Sigmoid colon (tissue), 7 donors: ENCODE measurements at places on chromosomes 5 and 9.

- DNase-seq = no peak
Measured at GRCh38 chr9:2018764-2019558, 3.8 kb downstream of the SMARCA2 start.

- DNase-seq = no peak
Measured at GRCh38 chr5:137782984-137783536, 28.9 kb upstream of the HNRNPA0 start.

DNA sequence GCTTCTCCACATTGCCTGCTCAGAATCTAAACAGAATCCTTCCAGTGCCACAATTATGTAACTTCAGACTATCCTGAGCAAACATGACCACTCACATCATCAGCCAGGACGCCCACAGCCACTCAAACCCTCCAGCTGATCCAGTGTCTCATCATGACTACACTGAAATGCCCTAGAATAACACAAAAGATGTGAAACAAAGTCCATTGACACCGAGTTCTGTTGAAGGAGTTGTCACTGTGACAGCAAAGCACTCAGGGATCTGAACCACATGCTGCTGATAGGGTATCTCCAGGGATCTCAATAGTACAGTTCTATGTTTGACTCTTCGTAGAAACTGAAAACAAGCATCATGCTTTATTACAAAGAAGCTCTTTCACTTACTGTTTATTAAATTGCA is 150.2 kb downstream of the GABBR2 start:
- no peak for DNase-seq

GRCh38 chr5:173291722-173292658 is 36.2 kb downstream of the STC2 start:
- DNase-seq = no peak

DNA sequence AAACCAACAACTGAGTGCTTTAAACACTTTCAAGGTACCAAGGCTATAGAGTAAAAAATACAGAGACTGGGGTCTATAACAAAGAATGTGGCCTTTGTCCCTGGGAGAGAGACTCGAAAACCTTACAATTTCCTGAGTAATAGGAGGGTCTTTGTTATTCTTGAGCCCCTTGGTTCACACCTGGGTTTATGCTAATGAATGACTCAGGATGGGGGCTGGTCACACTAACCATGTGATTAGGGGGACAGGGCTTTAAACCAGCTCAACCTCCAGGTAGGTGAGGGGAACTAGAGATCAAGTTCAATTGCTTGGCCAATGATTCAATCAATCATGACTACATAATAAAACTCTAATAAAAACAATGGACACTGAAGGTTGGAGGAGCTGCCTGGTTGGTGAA is 50.2 kb downstream of the PLPP1 start:
- DNase-seq = no peak

- DNase-seq = no peak
Measured at GRCh38 chr9:68619636-68620035, 79.0 kb upstream of the TMEM252 start.

DNA sequence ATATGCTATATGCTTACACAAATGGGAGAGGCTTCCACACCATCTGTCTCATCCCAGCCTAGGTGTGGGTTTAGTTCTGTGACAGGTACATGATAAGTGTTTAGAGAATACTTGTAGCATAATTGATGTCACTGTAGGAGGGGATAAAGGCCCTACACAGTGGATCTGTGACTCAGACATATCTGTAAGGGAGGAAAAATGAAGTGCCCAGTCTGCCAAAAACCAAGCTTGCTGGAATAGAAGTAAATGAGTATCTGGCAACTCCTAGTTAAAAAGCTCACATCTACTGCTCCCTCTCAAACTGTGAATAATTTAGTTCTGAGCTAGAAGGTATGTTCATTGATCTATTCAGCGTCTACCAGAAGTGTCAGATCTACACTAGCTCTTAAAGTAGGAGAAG is 38.9 kb upstream of the FAM174A start:
- no peak for DNase-seq

GRCh38 chr9:89597711-89598362 is 7.0 kb upstream of the GADD45G start:
- DNase-seq = no peak

DNA sequence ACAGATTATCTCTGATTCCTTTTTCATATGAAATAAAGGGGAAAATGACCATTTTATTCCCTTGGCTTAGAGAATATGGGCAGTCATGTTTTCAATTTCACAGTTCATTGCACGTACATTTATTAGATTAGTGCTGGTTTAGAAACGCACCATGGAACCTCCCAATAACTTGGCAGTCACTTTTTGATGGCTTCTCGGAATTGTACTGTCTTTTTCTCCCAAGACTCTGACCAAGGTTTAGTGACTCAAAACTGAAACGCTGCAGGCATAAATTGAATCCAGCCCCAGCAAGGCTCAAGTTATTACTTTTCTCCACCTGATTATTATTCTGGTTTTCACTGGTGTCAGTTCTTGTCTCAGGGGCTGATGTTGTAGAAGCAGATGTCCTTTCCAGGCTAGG is 55.6 kb upstream of the EGFLAM start:
- DNase-seq = no peak

GRCh38 chr9:33288828-33289483 is 1.4 kb upstream of the NFX1 start:
- peak; percentile 75 for DNase-seq

- DNase-seq = no peak
Measured at GRCh38 chr5:132138260-132138659, 64.7 kb downstream of the CSF2 start.

DNA sequence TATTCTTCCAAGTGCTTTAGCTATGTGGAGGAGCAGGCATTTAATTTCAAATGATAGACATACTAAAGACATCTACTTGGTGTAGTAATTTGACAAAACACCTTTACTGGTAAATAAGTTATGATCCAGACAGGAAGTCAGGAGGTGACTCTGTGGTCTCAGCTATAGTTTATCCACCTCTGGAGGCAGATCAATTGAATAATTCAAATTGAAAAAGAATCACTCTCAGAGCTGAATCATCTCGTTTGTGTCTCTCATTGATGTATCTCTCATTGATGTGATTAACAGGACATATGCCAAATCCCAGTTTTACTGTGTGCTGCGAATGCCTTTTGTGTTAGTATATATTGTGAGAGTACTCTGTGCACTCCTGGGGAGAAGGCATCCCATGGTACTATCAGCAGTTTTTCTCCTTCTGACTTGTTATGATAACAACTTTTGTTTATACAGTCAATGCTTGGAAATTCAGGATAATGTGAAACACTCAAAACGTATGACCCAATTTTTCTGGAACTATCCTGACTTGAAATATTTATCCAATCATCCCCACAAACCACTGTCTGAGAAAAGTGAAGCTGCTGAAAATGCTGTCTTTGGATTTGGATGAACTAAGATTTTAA is 48.5 kb upstream of the DAB2 start:
- DNase-seq = no peak

DNA sequence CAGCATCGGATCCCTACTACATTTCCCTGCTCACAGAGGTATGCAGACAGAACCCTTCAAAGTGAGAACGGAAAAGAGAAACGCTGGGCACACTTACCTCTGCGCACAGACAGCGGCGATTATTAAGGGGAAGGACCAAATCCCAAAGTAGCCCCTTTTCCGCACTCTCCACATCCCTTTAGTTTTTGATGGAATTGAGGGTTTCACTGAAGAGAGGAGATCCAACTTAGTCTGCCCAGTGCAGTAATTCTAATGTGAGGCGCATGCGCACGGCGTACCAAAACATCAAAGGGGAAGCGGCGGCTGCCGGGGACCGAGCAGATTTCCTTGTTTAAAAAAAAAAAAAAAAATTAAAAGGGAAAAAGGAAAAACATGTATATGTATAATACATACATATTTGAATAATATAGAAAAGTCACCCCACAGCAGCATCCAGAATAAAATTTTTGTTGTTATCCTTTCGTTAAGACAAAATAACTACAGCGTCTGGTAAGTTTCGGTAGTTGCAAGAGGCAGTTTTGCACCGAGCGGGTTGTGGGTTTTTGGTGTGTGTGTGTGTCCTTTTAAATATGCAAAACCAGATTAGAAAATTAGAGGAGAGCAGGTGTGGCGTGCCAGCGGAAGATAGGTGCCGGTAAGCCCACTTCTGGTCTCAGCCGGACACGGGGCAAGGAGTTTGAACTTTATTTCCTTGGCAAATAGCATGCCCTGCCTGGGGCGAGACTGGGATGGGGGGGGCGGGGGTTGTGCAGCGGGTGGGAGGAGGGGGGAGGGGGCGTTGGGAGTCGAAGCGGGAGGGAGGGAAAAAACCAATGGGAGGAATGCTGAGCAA is at the start of gene GABRB2:
TSS of gene GABRB2 (minus strand) at position 256 of the 832 bp plus-strand sequence. CDS start at position 174, 82 bp downstream.
- DNase-seq = peak; percentile 69

- no peak for DNase-seq
Measured at GRCh38 chr9:15220658-15221318, 86.2 kb downstream of the TTC39B start.

DNA sequence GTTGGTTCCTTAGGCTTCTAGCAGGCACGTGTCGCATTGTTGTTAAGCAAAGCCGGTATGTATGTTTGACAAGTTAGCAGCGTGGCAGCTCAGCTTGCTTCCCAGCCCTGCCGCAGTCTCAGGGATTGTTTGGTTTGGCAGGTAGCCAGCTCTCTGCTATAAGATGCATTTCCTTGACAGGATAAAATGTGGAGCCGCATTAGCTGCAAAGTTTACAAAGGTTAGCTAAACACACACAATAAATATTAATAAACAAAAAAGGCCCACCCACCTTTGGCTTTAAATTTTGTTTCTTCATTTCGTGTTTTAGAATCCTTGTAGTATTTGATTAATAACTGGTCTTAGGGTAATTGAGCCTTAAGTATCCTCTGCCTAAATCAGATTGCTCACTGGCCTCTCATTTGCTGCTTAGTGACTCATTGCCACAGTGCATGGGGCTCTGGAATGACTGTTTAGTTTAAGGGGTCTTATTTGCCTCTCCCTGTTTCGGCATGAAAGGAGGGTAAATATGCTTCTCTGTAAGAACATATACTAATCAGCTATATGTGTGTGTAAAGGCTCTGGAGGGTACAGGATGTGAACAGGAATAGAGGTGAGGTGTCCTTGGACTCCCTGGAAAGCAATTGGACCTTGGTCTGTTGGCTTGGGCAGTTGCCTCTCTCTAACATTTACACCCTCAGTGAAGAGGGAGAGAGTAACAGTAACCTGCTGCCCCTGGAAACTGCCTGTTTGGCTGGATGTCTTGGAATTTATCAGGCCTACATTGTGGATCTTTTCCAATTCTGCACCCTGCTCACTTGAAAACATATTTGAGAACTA is 122.0 kb downstream of the GDNF start:
- peak; percentile 66 for DNase-seq

DNA sequence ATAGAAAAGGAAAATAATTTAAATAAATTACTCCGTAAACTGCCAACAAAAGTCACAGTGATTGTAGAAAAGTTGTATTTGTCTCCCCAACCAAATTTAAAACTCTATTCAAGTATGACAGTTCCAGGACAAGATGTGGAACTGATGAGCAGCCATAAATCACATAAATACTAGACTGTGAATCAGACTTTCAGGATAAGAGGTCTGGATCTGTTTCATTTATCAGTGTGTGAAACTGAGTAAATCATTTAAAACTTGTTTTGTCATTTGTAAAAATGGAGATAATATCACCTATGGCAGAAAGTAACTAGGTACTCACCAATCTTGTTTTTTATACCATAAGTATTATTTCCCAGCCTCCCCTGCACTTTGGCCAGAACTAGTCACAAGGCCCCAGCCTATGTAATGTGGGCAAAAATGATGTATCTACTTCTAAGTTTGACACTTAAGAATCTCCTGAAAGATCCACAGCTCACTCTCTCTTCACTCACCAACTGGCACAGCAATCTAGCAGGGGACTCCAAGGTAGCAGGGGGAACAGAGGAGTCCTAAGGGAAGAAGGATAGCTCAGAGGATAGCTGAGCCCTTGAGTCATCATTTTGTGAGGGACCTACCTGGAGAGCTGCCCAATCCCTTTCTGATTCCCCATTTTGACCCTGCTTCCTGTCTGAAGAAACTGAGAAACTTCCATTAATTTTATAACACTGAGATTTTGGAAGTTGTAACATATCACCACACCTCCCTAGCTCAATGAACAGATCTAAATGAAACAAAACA is 31.6 kb downstream of the TMEM161B start:
- no peak for DNase-seq

- DNase-seq = no peak
Measured at GRCh38 chr9:133322701-133323100, 13.3 kb downstream of the SURF6 start.
